Panc1 (cell line): ENCODE measurements at places on chromosomes 16 and 17.

DNA sequence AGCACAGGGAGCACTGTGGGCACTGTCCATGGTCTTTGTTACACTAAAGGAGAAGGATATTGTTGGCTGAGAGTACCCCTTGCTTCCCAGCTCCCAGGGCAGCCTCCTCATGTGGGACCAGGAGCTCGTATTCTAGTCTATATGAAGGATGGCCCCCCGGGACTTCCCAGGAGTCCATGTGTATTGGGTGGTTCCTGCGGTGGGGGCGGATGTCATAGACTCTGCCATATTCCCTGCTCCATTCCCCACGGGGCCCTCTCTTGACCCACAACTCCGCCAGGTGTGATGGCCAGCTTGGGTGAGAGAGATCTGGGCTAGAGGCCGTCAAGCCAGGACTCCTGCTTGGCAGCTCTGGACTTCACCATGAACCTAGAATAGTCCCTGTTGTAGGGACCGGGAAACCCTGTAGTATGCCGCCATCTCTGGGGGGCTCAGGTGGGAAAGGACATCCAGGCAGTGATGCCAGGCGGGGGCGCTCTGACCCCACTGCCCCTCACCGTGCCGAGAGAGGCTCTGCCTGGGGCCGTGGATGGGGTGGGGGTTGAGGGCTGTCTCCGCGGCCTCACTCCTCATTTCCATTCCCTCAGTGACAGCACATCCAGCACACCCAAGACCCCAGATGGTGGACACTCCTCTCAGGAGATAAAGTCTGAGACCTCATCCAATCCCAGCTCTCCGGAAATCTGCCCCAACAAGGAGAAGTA lies 37.8 kb downstream of the OR1D5 start:
- DNase-seq, result no peak

DNA sequence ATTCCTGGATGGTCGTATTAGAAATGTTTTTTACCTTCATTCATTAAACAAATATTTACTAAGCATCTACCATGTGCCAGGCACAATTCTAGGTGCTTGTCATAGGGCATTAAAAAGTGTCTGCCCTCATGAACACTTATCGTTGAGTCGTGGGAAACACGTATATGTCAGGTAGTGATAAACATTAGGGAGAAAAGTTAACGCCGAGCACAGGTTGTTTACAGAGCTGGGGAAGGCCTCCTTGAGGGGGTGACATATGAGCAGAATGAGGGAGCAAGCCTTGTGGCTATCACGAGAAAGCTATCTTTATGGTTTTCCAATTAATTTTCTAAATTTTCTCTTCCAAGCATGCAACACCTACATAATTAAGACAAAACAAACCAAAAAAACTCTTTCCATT lies 985 bp upstream of the ZNF213 start:
- no peak for DNase-seq

DNA sequence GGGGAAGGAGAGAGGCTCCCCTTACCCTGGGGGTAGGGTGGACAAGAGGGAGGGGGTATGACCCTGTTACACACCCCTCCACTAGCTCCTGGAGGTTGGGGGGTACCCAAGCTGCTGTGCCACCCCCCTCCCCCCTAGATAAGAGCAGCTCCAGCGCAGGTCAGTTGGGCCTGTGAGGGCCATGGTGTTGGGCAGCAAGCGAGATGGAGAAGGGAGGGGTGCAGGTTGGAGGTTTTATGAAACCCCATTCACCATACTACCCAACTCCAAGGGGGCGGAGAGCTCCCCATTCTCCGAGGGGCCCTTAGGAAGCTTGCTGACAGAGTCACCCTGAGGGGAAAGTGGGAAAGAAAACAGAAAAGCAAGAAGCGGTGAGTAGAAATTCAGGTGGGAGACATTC lies 1.7 kb upstream of the SOX15 start:
- no peak for DNase-seq

DNA sequence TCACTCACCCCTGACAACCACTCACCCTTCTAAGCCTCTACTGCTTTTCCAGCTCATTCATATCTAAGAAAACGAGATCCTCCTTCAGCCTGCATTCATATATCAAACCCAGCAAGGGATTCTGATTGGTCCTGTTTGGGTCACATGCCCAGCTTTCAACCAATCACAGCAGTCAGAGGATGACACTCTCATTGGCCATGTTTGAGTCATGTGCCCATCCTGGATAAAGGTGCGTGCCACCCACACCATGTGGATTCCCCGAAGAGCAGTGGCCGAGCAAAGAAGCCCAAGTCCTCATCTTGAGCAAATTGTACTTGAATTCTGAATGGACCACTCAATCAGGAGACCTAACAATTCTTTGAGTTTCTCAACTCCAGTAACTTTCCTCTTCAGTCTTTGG lies 45.0 kb downstream of the SCNN1G start:
- no peak for DNase-seq

DNA sequence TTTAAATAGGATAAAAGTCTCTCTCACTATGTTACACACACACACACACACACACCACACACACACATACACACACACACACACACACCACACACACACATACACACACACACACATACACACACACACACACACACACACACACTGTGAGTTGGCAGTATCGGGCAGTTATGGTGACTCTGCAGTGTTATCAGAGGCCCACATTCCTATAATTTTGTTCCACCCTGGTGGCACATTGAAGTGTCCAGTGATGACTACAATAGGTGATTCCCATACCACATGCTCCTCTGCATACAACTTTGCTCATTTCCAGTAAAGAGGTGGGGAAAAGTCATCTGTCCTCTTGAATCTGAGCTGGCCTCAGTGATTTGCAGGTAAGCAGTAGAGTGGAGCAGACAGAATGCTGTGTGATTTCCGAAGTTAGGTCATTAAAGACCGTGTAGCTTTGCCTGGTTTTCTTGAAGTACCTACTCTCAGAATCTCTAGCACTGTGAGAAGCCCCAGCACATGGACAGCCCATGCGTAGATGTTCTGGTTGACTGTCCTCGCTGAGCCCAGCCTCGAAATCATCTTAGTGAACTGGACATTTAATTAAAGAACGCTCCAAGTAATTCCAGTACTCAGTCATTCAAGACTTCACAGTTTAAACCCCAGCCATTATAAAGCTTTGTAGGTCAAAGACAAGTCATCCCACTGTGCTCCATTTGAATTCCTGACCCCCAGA lies 836.6 kb upstream of the SOX9 start:
- DNase-seq, result no peak

DNA sequence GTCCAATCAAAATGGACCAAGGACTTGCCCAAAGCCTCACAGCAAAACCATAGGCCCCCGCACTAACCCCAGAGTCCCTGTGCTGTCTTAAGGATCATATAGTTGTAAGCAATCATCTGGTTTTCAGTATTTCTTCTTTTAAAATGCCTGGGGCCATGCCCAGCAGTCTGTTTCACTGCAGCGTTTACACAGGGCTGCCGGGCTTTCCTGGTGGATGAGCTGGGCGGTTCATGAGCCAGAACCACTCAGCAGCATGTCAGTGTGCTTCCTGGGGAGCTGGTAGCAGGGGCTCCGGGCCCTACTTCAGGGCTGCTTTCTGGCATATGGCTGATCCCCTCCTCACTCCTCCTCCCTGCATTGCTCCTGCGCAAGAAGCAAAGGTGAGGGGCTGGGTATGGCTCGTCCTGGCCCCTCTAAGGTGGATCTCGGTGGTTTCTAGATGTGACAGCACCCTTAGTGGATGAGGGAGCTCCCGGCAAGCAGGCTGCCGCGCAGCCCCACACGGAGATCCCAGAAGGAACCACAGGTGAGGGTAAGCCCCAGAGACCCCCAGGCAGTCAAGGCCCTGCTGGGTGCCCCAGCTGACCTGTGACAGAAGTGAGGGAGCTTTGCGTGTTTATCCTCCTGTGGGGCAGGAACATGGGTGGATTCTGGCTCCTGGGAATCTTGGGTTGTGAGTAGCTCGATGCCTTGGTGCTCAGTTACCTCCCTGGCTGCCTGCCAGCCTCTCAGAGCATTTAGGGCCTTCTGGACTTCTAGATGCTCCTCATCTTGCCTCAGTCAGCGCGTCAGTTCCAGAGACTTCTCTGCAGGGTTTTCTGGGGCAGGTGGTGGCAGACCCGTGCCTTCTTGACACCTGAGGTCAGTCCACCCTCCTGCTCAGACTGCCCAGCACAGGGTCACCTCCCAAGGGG lies 24.8 kb upstream of the STH start:
- DNase-seq, result no peak

- no peak for DNase-seq
Measured at GRCh38 chr16:80054647-80055046, 454.1 kb upstream of the MAF start.

GRCh38 chr16:86669937-86670749 lies 91.8 kb downstream of the FOXL1 start:
- no peak for DNase-seq

DNA sequence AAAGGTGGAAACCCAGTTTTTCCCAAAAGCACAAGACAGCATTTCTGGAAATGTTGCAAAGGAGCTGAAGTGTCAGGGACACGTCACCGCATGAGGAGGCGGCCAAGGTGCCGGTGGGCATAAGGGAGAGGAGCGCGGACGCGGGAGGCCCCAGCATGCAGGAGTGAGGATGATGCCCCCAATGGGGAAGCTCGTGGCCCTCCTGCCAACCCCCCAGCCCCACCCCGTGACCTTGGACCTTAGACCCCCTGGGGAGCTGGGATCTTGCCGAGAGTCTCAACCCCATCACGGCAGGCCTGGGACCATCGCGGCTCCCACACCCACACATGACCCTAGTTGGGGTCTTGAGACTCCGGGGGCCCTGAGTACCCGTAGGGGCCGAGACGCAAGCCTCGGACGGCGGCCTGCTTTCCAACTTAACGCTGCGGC lies 119.4 kb upstream of the METRNL start:
- DNase-seq, result no peak

- no peak for DNase-seq
Measured at GRCh38 chr17:74201250-74201649, 2.2 kb upstream of the RPL38 start.

DNA sequence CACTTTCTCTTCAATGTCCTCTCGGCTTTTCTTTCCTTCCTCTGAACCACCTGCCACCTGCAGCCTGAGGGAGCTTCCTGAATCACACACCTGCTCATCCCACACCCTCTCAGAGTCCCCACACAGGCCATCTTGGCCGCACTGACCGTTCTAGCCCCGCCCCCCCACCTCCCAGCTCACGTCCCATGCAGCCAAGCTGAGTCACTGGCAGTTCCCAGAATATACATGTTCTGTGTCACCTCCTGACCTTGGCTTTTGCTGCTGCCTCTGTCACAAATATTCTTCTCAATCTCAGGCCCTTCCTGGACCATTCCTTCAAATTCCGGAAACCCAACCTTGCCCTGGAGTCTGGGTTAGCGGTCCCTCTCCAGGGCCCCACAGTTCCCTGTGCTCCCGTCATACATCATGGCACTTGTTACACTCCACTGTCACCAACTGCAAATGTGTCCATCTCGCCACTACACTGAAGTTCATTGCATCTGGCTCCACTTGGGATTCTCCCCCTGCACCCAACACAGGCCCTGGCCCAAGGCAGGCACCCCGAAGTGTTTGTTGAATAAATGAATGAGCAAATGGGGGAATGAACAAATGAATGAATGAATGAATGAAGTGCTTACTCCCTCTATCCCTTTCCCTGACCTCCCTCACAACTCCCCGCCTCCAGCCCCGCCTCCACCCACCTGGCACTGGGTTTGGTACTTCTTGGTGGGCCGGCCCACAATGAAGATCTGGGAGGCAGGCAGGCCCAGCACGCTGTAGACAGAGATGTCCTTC lies 12.8 kb downstream of the PIMREG start:
- no peak for DNase-seq

DNA sequence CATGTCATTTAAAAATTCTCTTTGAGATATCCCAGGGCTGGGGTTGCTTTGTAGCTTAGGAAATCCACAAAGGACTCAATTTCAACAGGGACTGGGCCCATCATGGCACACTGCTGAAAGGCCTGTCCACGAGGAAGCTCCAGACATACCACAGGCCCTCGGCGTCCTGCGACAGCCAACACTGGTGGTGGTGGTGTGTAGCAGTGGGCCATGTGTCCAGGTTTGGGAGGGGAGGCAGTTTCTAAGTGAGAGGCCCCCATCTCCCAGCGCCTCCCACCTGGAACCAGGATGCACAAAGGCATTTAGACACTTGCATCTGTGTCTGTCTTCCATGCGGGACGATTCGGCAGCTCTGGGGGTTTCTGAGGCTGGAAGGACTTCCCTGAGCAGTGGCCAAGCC lies 65.2 kb upstream of the ZNF423 start:
- no peak for DNase-seq

DNA sequence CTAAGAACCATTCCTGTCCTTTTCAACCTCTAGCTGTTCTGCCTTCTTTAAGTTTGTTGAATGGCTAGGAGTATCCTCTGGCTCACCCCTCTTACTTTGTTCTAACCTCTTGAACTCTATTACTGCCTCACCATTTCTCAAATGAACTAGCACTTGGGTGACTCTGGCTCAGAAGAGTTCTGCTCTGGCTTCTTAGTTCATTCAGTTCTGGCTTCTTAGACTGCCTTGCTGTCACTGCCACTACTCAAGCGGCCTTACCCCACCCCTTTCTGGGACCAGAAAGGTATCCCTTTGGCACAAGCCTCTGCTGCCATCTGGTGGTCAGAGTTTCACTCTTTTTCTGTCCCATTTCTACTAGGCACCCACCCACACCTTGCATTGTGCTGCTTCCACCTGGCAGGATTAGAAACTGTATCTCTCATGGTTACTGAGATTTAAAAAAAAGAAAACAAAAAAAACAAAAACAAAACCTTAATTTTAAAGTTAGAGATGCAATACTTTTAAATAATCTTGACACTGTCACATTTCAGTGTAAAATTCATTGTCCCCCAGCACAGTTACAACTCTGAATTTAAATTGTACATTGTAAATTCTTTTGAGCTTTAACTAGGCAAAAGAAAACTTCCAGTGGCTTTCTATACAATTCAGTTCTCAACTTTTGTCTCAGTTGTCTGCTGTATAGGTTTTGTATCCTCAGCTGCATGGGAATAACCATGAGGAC lies 6.9 kb upstream of the ABCA10 start:
- DNase-seq, result peak; percentile 72

DNA sequence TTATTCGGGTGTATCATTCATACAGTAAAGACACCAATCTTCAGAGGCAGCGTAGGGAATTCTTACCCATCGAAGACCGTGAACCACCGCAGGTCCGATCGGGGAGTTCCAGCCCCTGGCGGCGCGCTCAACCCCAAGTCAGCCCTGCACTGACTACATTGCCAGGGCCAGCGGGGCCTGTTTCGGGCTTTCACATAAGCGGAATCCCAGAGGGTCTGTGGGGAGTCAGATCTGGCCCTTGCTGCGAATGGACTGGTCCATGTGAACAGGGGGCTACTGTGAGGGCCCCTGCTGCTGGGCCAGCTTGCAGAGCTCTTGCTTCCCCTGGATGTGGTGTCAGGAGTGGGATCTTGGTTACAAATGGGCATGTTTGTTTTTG lies 7.6 kb downstream of the PDE6G start:
- DNase-seq, result no peak

GRCh38 chr17:50889528-50890118 lies 23.5 kb upstream of the TOB1 start:
- no peak for DNase-seq

DNA sequence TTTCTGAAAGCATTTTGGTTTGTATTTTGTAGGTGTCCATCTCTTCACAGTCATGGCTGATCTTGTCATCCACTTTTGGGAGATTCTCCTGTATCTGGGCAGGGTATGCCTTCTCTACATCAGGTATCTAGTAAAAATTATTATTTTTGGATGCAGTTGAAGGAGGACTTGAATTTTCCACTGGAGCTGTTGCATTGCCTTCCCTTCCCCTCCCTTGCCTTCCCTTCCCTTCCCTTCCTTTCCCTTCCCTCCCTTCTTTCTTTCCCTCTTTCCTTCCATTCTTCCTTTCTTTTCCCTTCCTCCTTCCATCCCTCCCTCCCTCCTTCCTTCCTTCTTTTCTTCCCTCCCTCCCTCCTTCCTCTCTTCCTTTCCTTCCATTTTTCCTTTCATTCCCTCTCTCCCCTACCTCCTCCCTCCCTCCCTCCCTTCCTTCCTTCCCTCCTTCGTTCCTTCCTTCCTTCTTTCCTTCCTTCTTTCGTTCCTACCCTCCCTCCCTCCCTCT lies 33.8 kb upstream of the CPHXL start:
- no peak for DNase-seq
